ENCODE measurements at places on chromosomes 4 and X.
A peak's percentile ranks its signal among the peaks of the same experiment; 100 is the strongest.

- no peak for DNase-seq
Measured at GRCh38 chr4:7572894-7573293, 138.2 kb upstream of the PSAPL1 start.

DNA sequence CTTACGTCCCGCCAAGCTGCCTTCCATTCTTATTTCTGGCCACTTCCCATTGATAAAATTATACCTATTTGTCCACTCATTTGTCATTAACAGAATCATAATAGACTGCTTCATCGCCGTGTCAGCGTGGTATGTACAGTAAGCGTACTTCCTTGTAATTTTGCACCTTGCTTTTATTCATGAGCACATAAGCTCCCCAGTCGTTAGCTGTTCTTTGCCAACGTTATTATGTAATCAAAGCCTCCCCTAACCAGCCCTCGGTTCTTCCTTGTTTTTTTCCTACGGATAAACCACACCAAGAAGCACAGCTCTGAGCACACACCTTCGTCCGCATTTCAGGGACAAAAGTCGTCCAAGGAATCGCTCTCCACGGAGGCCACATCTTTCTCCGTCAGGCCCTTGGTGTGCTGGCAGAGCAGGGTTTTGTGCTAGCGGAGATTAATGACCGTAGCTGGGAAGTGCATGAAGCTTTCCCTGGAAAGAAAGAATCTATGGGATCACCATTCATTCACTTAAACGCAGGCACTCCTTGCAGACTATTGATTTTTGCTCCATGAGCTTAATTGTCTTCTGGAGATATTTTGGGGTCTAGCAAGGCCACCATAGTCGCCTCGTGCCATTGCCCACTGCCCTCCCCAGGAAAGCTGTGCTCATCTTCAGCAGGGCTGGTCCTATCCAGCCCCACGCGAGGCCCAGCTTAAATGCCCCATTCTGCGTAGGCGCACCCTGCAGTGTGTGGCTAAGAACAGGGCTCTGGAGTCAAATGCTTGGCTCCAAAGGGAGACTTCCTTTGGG is 200.9 kb upstream of the PSAPL1 start:
- no peak for DNase-seq

- no peak for DNase-seq
Measured at GRCh38 chrX:125778261-125778660, 387.8 kb downstream of the DCAF12L2 start.

- DNase-seq, result no peak
Measured at GRCh38 chrX:11609109-11609508, 56.6 kb downstream of the ARHGAP6 start.

DNA sequence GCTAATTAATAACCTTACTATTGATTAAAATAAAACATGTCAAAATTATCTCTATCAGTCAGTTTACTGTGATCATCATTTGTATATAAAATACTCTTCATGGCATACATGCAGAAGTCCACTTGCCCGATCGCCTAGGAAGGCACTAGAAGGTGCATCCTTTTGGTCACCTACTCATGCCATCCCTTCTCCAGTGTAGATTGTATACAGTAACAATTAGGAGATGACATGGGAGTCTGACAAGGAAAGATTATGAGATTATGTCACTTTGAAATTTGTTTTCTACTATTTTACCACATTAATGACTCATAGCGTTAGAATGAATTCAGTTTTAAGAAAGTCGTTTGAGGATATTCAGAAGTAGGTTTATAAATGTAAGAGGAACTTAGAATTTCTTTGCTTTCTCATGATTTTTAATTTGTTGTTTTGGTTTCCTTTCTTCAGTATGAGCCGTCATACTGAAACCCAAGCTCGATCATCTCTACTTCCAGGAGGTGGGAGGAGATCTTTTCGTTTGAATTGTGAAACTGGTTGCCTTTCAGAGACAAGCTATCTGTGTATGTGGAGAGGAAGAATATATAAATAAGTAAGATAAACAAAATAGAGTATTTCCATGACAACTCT is 51.1 kb upstream of the UNC5C start:
- DNase-seq, result no peak

GRCh38 chr4:119471259-119471658 is 149.3 kb upstream of the FABP2 start:
- no peak for DNase-seq

GRCh38 chr4:100076753-100077152 is 113.5 kb downstream of the DDIT4L start:
- DNase-seq, result no peak

DNA sequence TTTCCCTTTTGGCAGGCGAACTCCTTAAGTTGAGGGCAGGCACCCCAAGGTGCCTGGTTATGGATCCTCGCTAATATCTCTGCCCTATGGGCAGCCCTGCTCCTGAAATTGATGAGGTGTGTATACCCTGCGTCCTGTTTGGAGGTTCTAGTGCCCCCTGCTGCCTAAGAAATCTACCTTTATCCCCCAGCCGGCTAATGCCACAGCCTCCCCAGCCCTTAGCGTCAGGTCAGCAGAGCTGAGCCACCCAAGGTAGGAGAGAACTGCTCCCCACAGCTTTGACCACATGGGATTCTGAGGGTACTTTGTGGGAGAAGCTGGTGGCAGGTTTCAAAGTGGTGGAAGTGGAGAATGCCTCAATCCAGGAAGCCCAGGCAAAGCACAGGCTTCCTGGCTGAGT is 50.8 kb downstream of the ANAPC4 start:
- DNase-seq, result no peak

DNA sequence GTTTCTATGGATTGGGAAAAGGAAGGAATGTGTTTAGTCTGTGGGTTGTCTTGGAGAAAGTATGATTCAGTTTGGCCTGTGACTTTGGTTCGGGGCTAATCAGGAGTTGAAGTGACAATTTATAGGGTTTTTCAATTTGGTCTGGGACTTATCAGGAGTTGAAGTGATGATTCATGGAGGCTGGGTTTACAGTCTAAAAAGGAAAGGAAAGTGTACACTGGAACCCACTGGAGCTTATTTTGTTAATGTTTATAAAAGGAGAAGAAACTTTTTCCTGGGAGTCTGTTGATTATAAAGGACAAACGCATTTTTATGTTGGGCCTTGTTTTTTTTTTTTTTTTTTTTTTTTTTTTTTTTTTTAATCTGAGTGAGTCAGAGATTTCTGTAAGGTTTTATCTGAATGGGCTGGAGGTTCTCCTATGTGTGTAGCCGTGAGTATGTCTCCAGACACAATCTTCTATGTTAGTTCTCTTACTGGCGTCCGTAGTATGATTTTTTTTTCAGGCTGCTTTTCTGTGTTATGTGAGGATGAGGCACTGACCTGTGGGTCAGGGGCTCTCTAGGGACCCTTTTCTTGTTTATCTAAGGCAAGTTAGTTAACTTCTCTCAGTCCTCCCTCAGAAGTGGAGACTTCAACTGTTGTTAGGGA is 33.0 kb upstream of the RAB9B start:
- no peak for DNase-seq

DNA sequence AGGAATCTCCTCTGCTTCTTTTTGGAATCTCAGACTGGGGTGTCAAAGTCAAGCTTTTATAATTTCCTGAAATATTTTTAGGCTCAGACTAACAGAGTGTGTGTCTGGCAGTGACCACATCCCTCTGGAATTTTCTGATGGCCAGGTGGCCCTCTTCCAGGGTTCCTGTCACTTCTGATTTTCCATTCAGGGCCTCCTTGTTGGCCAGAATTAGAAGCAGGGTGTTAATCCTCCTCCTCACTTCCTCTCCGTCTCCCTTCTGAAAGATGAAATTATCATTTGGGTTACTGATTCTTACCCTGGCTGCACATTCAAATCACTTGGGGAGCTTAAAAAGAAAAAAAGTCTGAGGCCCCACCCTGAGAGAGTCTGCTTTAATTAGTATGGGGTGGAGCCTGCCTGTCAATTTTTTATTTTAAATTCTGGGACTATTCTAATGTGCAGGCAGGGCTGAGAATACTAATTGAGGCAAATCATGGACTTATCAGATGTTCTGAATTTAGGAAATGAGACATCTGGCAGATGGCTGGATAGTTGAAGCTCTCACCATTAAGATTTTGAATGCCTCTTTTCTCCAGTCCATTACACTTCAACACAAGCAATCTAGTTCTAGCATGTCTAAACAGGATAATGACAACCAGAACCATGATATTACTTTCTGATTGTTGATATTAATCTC is 43.2 kb downstream of the HAND2 start:
- DNase-seq, result no peak

GRCh38 chrX:76796311-76796710 is 368.8 kb downstream of the MAGEE1 start:
- DNase-seq, result no peak

DNA sequence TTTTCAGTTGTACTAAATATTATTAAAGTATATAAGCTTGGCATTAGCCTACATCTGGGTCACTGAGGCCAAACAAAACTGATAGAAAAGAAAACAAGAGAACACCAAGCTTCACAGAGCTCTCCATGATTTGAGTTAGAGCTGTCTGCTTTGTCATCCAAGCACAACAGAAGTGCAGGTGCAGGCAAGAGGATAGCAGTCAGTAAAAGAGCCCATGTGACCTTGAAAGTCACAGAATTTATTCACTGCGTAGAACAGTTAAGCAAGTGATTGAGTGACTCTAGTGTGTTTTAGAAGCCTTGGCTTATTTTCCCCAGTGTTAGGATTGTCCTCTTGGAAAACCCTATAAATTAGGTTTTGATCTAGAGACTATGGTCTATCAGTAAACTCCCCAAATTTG is 49.4 kb upstream of the PRDM5 start:
- no peak for DNase-seq

DNA sequence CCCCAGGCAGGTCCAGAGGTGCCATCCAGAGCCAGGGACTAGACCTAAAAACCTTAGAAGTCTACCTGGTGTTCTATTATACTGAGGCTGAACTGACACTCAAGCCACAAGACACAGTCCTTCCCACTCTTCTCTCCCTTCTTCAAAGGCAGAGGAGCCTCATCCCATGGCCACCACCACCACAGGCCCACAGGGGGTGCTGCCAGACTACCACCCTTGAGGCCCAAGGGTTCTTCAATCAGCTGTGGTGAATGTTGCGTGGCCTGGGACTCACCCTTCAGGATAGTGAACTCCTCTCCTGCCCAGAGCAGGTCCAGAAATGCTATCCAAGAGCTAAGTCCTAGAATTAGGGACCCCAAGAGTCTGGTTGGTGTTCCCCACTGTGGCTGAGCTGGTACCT is 17.5 kb upstream of the RFC1 start:
- no peak for DNase-seq

DNA sequence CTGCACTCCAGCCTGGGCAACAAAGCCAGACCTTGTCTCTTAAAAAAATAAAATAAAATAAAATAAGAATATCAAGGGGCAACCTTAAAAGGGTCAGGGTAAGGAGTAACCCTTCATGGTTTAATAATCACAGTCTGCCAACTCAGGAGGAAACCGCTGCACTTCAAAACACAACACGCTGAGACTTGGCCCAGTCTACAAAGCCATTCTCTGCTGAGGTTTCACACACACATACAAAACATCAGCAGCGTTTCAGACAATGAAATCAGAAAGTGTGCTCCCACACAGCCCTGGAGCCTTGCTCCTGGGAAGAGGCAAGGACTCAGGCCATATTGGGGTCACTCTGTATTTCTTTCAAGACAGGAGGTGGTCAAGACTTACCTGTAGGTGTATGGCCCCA is 18.3 kb downstream of the SCARB2 start:
- no peak for DNase-seq

GRCh38 chrX:13778916-13779315 is 38.0 kb downstream of the GPM6B start:
- DNase-seq, result no peak

DNA sequence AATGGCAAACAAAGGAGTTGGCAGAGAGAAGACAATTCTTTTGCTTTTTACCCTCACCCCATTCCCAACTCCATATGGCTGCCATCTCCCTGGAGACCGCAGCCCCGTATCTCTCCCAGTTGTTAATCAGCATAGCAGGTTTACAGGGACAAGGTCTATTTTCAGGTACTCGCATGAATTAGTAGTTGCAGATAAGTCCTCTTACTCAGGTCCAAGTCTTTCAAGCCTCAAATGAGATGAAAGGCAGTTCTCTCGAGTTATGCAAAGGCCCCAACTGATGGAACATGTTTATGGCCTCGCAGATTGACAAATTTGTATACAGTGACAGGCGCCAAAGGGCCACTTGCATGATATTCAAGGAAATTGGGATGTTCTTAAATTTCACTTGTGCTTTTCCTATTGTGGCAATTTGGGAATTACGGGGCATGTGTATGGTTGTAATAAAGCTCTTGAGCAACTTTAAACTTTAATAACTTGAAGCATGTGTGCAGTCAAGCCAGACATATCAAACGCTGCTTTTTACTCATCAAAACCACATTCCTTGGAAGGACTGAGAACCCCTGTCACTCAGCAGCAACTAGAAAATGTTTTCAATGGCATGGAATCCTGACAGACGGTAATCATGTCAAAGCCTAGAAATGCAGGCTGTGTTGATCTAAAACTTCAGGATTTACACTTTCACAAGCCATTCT is 45.1 kb downstream of the KDR start:
- no peak for DNase-seq

- DNase-seq, result peak; percentile 26
Measured at GRCh38 chr4:26719954-26720552, 136.2 kb downstream of the TBC1D19 start.

GRCh38 chr4:139901531-139902320 is 236.1 kb downstream of the MGST2 start:
- no peak for DNase-seq

GRCh38 chrX:101357166-101357795 is 8.7 kb upstream of the TIMM8A start:
- no peak for DNase-seq

- no peak for DNase-seq
Measured at GRCh38 chr4:140256335-140256734, 102.4 kb upstream of the MAML3 start.

GRCh38 chr4:23614284-23614892 is 275.5 kb downstream of the PPARGC1A start:
- DNase-seq, result no peak

GRCh38 chrX:1462110-1462509 is 9.4 kb upstream of the ASMTL start:
- DNase-seq, result no peak

GRCh38 chr4:6227412-6228157 is 27.2 kb upstream of the JAKMIP1 start:
- no peak for DNase-seq

DNA sequence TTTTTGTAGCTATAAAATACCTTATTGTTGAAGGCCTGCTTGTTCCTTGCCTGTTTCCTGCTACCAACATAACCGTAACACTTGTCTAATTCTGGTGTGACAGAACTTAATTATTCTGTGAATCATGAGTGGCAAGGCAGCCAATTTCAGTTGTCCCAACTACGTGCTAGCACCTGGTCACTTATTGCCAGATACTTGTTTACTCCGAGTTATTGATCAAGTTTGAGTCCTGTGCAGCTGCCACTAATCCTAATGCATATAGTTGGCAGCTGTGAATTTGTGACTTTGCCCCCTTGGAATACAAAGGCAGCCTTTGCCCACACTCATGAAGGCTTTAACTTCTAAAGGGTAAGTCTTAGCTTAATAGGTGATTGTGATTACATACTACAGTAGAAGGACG is 7.8 kb upstream of the RNF128 start:
- no peak for DNase-seq

- no peak for DNase-seq
Measured at GRCh38 chr4:57373991-57374390, 263.8 kb upstream of the IGFBP7 start.

All from LoVo (cell line).